ENCODE measurements at places on chromosomes 13 and 19.
A peak's percentile ranks its signal among the peaks of the same experiment; 100 is the strongest.

DNA sequence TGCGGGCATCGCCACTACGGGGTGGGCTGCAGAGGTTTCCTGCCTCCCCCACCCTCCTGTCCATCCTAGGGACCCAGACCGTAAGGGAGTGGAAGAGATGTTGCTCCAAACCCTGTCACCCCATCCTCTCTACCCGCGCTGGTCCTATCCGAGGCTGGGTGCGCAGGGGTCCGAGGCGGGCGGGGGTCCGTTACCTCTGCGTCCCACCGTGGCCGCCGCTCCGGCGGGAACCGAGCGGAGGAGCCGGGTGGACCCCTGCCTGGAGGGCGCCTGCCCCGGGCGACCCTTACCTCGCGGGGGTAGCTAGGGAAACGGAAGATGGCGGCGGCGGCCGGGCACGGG, at the start of gene DGKH:
DGKH (plus strand) TSS at position 307 of the 342 bp plus-strand sequence. CDS start 126 bp downstream, outside the sequence.
- DNase-seq: peak; percentile 32

DNA sequence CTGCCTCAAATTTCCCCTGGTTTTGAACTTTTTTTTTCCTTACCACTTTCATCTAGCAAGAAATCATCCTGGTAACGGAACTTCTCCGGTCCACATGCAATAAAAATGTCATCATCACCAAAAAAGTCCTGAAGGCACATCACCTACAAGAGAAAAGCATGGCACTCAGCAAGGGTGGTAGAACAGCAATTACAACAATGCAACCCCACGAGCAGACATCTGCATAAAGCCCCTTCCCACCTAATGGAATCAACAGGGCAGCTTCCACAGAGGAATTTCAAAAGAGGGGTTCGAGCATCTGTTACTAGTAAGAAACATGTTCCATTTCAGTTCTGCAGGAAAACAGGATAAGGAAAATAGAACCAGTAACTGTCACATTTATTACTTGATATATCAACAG, 183.9 kb downstream of the DCLK1 start:
- no peak for DNase-seq

- no peak for DNase-seq
These were observed 9.5 kb downstream of the STK11 start for GRCh38 chr19:1214862-1215731.

- DNase-seq: no peak
These were observed 91.1 kb downstream of the RNASEH2B start for GRCh38 chr13:51000571-51001260.

DNA sequence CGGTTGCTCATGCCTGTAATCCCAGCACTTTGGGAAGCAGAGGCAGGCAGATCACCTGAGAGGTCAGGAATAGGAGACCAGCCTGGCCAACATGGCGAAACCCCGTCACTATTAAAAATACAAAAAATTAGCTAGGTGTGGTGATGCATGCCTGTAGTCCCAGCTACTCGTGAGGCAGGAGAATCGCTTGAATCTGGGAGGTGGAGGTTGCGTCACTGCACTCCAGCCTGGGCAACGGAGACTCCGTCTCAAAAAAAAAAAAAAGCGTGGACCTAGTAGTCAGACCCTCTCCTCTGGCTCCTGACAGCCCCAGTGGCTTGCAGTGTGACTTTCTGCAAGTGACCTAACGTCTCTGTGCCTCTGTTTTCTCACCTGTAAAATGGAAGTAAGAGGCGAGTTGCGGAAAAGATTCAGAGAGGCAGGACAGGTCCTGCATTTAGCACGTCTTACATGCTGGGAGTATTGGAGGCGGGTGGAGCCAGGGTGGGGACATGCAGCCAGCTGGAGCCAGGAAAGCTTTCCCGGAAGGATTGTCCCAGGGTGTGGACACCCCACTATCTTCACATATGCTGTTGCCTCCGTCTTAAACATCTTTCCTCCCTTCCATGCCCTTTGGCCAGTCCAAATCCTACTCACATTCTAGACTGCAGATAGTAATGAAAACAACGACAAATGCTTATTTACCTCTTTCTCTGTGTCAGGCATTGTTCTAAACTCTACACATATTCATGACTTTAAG, 2.9 kb downstream of the TUBB4A start:
- no peak for DNase-seq

GRCh38 chr13:61722119-61722518, 306.5 kb upstream of the PCDH20 start:
- DNase-seq: no peak

DNA sequence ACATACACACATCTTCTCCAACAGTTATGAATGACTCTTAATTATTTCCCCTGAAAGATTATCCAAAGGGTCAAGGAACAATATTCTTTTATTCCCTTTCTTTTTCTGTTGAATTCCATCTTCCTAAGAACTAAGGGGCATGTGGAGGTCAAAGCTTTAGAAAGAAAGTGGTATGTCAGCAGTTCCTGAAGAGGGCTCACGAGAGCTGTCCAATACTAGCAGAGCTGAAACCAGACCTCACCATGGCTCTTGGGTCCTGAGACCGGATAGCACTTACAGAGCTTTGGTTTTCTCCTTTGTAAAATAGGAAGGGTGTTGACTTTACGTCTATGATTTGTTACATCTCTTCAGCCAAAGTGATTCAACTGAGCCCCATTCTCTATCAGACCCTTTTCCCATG, 109.8 kb upstream of the FREM2 start:
- no peak for DNase-seq

DNA sequence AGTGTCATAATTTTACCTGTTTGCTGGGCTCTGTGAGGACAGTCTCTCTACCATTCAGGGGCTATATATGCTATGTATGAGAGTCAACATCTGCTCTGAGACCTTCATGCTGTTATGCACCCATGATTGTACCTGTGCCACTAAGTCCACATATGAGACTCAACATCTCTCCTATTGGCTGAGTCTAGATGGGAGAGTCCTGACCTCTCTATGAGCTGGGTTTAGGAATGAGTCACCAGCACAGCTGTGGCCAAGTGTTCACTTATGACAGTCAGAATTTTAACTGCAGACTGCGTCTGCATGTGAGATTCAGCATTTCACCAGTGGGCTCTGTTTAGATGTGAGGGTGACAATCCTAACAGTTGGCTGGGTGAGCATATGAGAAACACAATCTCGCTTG, 49.5 kb downstream of the ZNF729 start:
- no peak for DNase-seq

DNA sequence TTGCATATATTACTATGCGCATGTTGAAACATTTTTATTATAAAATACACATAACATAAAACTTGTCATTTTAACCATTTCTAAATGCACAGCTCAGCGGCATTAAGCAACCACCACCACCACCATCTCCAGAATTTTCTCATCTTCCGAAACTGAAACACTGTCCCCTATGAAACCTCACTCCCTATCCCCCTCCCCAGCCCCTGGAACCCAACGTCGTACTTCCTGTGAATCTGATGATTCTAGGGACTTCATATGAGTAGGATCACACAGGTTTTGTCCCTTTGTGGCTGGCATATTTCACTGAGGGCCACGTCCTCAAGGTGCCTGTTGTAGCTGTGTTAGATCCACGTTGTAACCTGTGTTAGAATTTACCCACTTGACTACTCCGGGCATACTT, 716 bp upstream of the MAP2K2 start:
- DNase-seq: no peak

DNA sequence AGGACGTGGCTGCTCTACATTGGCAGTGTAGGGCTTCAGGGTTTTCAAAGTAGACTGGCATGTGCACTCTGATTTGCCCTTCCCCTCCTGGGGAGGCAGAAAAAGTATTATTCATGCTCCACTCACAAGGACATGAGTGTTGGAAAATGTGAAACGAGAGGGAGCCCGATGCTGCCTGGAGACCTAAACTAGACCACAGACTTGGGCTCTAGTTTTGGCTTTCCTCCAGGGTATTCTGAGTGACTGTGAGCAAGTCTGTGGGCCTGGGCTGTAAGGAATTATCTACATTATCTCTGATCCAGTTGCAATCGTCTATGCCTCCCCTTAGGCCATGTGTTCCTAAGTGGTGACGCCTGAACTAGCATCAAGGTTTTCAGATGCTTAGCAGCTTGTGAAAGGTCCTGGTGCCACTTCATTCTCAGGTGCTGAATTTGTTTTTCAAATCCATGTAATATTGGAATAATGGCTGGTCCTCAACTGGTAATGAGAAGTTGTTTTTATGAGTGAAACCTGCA, 55.0 kb downstream of the MRPL57 start:
- DNase-seq: no peak

DNA sequence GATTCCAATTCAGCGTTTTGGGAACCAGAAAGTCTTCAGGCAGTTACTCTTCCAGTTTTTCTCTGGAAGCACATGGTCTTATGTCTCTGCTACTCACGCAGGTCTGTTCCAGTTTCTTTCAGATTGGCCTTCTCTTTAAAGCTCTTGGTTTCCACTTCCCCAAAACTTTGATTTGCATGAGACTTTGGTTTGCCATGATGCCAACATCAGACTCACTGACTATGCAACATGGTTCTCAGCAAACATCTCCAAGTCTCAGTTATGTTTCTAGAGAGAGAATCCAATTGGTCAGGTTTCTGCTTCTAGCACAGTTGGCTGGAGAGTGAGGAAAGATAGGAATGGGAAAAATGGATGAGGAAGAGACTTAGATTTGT, 3.1 kb downstream of the AKAP11 start:
- no peak for DNase-seq

GRCh38 chr19:36847968-36848367, 2.7 kb upstream of the ZNF345 start:
- DNase-seq: no peak

- no peak for DNase-seq
These were observed 49.8 kb downstream of the CBY2 start for GRCh38 chr13:45751885-45752284.

DNA sequence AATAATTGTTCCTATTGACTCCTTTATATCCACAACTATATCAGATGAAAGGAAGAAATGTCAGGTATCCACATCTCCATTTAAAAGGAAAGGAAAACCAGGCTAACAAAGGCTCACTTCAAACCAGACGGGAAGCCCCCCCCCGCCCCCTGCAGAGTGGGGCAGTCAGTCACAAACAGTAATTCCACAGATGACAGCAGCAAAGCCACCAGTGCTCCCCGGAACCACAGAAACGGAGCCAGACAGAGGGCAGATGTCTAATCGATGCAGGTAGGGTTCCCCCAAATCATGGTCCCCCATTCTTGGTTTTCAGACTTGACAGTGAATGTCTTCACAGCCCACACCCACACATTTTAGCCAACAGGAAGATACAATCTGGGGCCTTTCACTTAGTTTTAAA, 100.8 kb downstream of the STK24 start:
- peak; percentile 53 for DNase-seq

DNA sequence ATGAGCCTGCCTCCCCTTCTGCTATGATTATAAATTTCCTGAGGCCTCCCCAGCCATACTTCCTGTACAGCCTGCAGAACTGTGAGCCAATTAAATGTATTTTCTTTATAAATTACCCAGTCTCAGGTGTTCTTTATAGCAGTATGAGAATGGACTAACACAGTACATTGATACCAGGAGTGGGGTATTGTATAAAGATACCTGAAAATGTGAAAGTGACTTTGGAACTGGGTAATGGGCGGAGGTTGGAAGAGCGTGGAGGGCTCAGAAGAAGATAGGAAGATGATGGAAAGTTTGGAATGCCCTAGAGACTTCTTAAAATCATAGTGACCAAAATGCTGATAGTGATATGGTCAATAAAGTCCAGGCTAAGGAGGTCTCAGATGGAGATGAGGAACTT, 32.8 kb downstream of the NEK5 start:
- DNase-seq: no peak

- DNase-seq: no peak
These were observed 376.7 kb downstream of the LIG4 start for GRCh38 chr13:107838588-107839161.

GRCh38 chr13:66659701-66660467, 570.3 kb downstream of the PCDH9 start:
- DNase-seq: no peak

DNA sequence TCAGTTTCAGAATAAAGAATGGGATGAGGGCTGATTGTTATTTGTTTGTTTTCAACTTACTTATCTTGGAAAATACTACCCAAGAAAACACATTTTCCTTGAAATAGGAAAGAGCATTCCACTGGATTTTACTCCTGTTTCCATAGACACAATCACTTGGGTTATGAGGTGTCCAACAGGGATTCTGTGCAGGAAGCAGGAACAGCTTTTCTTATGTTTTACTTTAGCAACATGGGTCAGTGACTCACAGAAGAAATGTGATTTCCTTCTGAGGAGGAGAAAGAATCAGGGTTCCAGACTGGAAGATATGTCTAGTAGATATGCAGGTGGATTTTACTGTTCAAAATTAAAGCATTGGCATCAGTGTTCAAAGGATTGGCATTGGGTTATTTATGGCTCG, 180.8 kb upstream of the GPC6 start:
- DNase-seq: no peak

- DNase-seq: no peak
These were observed 125.0 kb upstream of the SOX1 start for GRCh38 chr13:111941845-111942447.

GRCh38 chr19:14770944-14771839, 7.2 kb downstream of the ADGRE2 start:
- no peak for DNase-seq

DNA sequence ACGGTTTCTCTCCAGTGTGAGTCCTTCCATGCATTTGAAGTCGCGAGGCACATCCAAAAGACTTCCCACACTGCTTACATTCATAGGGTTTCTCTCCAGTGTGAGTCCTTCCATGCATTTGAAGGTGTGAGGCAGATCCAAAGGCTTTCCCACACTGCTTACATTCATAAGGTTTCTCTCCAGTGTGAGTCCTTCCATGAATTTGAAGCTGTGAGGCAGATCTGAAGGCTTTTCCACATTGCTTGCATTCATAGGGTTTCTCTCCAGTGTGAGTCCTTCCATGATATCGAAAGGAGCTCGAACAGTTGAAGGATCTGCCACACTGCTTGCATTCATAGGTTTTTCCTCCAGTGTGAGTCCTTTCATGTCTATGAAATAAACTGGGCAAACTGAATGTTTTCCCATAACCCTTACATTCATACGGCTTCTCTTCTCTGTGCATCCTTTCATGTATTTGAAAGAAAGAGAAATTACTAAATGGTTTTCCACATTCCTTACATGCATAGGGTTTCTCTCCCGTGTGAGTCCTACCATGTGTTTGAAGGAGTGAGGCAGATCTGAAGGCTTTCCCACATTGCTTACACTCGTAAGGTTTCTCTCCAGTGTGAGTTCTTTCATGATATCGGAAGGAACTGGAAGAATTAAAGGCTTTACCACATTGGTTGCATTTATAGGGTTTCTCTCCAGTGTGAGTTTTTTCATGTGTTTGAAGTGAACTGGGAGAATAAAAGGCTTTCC, 20.3 kb downstream of the ZNF433 start:
- no peak for DNase-seq

DNA sequence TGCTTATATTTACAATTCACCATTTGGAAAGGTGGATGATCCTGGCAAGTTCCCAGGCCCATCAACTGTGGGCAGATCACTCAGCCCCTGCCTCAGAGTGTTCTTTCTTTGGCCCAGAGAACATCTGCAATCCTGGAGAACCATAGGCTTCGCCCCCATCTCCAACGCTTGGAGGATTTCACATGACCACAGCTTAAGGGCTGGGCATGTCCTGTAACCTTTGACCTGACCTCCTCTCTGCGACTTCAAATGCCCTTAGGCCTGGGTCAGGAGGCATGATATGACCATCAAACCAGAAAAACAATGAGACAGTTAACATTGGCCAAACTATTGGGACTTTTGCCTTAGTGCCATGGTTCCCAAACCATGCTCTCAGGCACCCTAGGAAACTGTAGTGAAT, 7.2 kb upstream of the MBNL2 start:
- DNase-seq: no peak

GRCh38 chr13:35198613-35199200, 256.6 kb downstream of the NBEA start:
- DNase-seq: no peak

- no peak for DNase-seq
These were observed 722 bp downstream of the DCAF15 start for GRCh38 chr19:13952931-13953531.
